GM23338 (cell line): ENCODE measurements at places on chromosomes 5 and 9. TPM values are rescaled to one million over a fixed set of nuclear protein-coding genes. Genes with fewer than 3 reads are reported as not detected.

Gene NDUFB6
- 53.8 and 56.5 TPM in 2 replicates for total RNA-seq

Gene SLCO4C1
- total RNA-seq: 6.7 and 7.8 TPM in 2 replicates

DNA sequence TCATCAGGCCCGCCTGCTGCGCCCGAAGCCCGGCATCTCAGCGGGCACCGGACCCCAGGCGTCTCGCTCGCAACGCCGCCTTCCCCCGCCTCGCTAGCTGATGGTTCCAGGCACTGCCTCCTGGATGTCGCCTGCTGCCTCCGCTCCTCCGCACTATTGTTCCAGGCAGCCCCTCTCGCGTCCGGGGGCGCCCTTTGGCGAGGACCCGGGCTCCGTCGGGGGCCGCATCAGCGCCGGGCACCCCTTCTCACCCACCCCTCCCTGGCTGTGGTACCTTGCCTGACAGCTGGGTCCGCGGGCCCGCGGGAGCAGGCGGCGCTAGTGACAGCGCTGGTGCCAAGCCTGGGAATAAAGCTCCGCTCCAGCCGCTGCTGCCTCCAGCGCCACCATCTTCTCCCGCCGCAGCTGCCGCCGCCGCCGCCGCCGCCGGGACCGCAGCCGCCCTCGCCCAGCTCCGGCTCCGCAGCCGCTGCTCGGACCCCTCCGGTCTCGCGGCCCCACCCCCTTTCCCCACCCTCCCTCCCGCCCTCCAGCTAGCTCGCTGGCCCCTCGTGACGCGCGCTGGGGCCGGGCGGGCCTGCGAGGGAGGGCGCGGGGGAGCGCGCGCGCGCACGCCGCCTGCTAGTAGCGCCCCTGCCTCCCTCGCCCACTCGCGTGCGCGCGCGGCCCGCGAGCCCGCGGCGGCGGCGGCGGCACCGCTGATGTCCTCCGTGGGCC is at the start of gene APBA1:
Gene APBA1 (minus strand): TSS at position 493 of the 717 bp plus-strand sequence.
- DNase-seq: peak; percentile 64

DNA sequence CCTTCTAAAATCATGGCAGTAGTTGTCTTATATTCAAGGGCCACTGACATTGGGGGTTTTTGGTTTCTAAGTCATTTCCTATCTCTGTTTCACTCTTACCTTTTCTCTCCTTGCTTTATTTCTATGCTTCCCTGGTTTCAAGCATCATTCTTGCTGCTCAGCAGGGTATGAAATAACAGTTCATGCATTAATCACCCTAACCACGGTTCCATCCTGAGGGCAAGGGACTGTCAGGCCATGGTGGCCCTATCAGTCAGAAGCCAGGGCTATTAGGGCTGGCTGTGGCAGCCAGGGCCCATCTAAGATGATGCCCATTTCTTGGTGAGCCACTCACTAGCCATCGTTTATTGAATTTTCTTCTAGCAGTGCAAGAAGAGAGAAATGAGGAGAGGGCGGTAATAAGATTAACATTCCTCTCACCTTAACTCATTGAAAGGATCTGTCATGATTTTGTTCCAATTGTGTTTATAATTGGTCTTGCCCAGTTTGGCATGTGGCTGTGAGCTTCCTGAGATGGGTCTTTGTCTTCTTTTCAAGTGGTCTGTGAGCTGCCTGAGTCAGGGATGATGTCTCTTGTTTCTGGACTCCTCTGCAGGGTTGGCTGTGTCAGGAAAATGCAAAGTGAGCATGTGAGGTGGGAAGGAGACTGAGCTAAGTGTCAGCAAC is 45.2 kb downstream of the CYSTM1 start:
- DNase-seq: no peak

Gene SPAG8
- total RNA-seq: 0.45 TPM in 1 of 2 replicates, not detected in the other

- DNase-seq: no peak
Observed at GRCh38 chr5:134133995-134134541, 19.6 kb downstream of the TCF7 start.

DNA sequence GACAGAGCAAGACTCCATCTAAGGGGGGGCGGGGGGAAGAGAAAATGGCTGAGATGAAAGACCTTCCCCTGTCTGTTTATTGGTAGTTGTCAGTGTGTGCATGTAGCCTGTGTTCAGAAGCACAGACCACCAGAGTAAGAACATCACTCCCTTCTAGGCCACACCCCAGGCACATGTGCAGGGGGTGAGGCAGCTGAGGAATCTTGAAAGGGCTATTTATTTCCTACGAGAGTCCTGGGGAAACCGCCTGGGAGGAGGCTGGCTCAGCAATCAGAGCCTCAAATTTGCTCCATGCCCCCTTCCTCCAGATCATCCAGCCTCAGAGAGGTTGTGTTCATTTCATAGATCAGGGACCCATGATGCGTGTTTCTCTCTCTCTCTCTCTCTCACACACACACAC is 7.1 kb downstream of the MYORG start:
- DNase-seq: no peak

GRCh38 chr5:42495914-42496313 is 72.7 kb downstream of the GHR start:
- DNase-seq: no peak

Gene SPINK7
- total RNA-seq: not detected in 2 replicates
